Hematopoietic multipotent progenitor cell treated with erythropoietin and hydrocortisone succinate and interleukin-3 and kit ligand, for 15 days (in vitro differentiated cells): ENCODE measurements at places on chromosomes 1 and 21.

GRCh38 chr21:36347278-36347961 is 27.4 kb downstream of the MORC3 start:
- DNase-seq = no peak

DNA sequence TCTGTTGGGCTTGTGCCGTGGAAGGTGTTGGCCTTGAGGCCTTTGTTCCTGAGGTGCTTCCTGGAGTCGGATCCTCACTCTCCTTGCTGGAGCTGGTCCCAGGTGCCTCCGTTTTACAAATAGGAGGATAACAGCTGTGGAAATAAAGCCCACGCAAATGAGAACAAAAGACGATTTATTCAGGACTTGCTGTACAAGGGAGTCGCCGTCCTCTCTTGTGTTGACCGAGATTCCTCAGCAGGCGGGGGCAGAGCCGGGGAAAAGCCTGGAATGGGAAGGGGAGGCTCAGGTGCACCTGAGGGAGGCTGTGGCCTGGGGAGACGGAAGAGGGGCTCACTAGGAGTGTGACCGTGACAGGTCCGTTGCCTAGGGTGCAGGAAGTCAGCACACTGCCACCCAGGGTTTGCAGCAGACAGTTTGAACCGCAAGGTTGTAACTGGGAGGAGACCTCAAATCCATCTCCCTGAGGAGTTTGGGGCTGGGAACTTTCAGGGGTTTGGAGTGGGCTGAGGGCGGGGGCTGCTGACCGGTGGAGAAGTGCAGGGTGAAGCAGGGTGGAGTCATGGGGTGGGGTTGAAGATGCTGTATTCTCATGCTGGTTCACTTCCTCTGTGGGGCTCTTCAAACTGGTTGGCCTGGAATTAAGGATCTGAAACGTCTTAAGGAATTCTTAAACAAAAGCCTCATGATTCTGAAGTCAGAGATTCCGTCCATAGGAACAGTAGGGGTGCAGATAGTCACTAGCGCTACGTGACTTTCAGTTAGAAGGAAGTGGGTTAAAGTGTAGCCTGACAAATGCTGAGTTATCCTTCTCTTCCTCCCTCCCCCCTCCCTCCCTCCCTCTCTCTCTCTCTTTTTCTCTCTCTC is 2.6 kb upstream of the CSTB start:
- DNase-seq = no peak

- DNase-seq = peak; percentile 50
These were observed 10.5 kb downstream of the KIAA1614 start for GRCh38 chr1:180923021-180923841.

DNA sequence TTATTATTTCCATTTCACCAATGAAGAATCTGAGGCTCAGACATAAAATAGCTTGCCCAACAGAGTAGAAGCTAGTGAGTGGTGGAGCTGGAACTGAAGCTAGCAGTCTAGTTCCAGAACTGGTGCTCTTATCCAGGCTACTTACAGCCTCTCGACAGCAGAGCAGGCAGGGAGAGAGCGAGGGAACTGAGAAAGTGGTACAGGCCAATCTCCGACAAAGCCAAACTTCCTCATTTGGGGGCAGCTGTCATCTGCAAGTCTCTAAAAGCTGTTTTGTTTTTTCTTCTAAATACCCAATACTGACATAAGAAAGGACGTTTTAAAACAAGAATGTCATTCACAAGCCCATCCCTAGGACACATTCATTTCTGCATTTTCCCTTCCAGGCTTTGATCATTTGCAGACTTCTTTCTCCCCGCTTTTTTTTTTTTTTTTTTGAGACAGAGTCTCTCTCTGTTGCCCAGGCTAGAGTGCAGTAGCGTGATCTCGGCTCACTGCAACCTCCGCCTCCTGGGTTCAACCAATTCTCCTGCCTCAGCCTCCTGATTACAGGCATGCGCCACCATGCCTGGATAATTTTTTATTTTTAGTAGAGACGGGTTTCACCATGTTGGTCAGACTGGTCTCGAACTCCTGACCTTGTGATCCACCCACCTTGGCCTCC is 20.0 kb downstream of the YIPF1 start:
- DNase-seq = no peak

- no peak for DNase-seq
These were observed 92.9 kb downstream of the DPYD start for GRCh38 chr1:97827887-97828286.

GRCh38 chr1:22332795-22333499 is 118.7 kb upstream of the ZBTB40 start:
- no peak for DNase-seq

DNA sequence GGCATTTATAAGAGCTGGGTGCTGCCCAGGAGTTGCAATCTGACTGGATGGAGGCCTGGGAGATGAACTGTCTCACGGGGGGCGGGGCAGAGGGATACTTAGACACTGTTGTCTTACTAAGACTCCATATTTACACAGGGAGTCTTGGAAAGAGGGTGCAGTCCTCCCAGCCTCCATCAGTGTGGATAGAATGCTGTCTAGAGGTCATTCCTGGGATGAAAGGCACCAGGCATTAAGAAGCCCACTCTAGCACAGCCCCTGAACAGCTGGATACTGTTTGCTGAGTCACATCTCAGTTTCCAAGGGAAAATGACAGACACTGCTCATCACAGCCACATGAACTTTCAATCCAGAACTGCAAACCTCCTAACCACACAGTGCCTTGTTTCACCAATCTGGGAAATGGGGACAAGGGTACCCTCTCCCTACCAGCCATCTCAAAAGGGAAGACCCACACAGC is 43.3 kb downstream of the SSBP3 start:
- DNase-seq = no peak

DNA sequence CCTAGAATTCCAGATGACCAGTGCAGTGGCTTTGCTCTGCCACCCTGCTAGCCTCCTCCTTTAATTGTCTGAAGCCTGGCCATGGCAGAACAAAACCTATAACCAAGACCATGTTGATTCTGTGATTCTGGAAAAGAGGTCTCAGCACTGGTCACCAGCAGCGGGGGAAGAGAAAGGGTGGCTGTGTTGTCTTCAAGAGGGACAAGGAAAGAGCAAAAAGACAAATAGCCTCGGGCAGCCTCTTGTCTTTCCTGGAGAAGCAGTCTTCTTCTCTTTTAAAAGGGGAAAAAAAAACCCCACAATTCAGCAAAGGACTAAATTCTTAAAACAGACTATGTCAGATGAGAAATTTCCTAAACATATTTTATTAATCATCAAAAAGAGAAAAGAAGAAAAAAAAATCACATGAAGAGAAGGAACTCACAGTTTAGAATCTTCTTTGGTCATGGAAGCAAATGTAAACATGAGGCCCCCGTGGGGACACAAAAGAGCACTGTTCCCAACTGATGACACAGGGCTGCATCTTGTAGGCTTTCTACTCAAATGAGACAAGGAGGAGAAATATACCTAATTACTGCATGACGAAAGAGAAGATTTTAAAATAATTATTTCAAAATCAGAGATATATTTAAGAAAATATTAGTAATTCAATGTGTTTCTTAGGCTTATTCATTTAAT is 36.3 kb upstream of the RAP1GAP start:
- no peak for DNase-seq

DNA sequence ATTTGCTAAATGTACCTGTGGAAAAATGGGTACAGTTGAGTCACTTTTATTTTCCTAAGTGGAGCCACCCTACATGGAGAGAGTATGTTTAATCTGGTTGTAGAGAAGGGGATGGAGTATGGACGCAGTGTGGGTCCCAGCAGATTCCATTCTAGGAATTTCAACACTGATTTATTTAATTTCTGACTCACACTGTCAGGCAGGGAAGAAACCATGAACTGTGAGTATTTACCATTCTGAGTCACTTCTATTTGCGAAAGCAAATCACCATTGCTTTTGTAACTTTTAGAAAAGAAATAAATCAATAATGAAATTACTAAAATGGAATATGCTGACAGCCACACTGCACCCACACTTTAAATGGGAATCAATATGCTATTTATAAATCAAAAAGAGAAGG is 339.0 kb downstream of the DSCAM start:
- DNase-seq = no peak

DNA sequence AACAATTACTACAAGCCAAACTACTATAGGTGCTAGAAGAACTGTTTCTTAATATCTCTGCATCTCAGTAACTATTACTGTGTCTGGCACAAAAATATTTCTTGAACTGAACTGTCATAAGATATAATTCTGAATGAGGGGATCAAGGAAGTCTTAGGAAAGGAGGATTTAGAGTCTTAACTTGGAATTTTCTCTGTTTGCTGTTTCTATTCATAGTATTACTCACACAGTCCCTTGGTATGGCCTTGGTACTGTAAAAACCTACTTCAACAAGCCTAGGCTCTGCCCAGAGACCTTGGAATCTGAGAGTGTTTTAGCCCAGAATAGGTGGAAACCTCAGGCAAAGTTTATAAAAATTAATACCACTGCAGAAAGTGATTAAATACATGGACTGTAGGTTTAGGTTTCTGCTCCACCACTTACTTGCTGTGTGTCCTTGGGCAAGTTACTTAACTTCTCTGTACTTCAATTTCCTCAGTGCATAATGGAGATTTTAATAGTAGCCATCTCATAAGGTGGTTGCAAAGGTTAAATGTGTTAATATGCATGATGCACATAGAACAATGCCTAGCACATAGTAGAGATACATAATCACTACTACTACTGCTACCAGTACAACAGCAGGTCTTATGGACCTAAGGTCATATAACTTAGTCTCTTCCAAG is 87.4 kb upstream of the NFIA start:
- no peak for DNase-seq

DNA sequence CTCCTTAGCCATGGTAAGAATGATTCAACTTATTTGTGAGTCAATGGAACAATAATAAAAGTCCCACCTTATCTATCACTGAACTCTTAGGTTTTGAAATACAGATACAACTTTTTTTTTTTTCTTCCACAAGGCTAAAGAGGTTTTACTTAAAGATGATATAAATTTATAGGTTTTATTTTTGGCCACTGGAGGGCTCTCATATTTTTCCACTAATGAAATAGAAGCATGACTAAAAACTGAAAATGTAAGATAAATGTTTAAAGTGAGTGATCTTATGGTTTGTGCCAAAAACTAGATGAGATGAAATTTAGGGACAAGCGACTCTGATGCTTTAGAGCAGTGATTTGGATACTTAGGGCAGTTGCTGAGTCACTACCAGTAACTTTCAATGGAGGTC is 499.0 kb downstream of the NUF2 start:
- DNase-seq = no peak

DNA sequence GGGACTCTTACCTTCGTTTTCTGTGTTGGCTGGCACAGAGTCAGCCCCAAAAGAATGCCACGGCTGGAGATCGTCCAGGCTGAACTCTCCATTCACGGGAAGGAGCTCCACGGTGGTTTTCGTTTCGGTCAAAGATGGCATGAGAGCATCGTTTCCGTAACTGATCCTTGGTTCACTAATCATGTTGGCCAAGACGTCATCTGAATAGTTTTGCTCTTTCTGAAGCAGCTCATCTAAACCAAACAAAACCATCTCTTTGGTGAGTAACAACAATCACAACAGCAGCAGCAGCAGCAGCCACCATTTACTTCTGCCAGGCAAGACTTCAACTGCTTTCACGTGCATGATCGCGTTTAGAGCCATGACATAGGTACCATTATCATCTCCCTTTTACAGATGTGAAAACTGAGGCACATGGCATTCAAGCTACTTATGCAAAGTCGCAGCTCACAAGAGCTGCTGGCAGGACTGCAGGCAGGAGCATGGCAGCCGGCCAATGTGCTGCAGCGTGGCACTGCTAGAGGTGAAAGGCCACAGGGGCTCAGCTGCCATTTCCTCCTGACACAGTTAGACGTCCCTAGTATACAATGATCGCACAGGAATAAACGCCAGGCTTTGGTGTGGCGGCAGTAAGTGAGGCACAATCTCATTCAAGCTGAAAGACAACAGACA is 177.1 kb downstream of the GABPA start:
- no peak for DNase-seq

DNA sequence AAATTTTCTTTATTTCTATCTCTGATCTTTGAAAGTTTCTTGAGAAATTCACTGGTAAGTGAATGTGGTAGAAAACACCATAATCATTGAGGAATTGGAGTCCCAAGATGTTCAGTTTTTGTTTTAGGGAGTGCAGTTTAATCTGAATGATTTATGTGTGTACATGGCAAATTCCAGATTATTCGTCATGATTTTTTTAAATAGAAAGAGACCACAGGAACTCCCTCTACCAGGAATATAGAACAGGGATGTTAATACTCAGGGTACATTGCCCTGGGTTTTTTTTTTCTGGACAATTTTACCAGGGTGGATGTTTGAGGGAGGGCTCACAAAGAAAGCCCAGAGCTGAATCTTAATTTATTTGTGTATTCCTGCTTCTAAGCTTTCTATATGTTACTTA is 109.0 kb downstream of the VPS13D start:
- DNase-seq = no peak

DNA sequence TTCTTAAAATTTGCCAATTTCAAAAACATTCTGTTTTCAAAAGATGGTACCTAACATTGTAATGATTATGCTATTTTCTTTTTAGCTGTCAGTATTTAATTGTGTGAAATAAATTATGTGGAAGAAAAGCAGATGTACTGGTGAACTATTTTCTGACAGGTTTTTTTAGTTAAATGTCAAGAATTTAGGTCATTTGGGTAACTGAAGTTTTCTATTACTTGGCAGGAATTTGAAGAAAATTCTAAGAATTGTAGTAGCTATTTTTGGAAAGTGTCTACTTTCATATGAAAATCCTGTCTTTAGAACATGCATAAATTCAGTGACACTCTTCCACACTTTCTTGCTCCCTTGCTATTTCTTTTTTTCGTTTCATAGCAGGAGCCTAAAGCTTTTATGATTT is 28.5 kb upstream of the PTPRC start:
- DNase-seq = no peak

DNA sequence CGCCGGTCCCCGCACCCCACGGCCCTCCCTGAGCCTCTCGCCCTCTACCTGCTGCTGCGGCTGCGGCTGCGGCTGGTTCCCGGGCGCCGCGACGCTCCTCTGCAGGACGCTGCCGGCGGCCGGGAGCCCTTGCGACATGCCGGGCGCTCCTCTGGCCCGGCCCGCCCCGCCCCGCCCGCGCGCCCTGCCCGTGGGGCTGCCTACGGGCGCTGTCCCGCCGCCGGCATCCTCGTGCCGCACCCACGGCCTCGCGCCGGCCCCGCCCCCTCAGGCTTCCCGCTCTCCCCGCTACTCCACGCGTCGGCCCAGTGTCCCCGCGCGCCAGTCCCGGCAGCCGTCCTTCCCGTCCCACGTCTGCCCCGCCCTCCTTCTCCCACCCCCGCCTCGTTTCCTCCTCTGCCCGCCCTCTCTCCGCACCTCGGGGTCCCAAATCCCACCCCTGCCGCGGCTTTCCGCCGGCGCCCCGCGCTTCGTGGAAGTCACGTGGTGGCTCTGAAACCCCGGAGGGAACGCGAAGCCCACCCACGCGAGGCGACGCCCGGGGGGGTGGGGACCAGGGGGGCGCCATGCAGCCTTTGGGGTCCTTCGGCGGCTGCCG is at the start of gene BATF3:
TSS of gene BATF3 (minus strand) at position 216 of the 598 bp plus-strand sequence. CDS start at position 138, 78 bp downstream.
- no peak for DNase-seq

GRCh38 chr1:206708058-206708457 is 23.4 kb downstream of the MAPKAPK2 start:
- no peak for DNase-seq
